ENCODE measurements at places on chromosomes 16 and 17.

DNA sequence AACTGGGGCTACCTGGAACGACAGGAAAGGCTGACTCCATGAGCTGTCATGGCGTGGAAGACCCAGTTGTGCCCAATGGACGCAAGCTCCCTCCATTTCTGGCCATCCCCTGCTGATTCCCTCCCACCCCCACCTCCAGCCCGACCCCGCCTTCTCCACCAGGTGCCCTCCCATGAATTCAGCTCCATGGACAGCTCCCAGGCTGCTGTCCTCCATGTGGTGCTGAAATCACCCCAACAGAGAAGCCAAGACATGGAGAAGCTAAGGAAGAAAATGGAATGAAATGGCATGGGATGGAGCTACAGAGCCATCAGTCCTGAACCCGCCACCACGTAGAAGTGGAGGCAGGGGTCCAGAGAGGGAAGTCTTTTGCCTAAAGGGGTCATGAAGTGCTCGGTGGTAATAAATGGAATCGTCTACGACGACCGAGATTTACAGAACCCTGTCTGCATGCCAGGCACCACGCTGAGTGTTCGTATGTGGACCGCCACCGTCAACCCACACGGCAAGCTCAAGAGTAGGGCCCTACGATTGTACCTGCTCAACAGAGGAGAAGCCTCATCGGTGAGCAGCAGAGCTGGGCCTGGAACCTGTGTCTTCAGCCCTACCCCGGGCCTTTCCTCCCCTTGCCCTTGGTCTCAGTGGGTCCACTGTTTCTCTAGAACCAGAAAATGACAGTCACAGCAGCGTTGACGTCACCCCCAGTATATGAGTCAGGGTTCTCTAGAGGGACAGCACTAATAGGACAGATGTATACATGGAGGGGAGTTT lies 9.3 kb upstream of the ZC3H18 start:
- peak; percentile 67 for DNase-seq

DNA sequence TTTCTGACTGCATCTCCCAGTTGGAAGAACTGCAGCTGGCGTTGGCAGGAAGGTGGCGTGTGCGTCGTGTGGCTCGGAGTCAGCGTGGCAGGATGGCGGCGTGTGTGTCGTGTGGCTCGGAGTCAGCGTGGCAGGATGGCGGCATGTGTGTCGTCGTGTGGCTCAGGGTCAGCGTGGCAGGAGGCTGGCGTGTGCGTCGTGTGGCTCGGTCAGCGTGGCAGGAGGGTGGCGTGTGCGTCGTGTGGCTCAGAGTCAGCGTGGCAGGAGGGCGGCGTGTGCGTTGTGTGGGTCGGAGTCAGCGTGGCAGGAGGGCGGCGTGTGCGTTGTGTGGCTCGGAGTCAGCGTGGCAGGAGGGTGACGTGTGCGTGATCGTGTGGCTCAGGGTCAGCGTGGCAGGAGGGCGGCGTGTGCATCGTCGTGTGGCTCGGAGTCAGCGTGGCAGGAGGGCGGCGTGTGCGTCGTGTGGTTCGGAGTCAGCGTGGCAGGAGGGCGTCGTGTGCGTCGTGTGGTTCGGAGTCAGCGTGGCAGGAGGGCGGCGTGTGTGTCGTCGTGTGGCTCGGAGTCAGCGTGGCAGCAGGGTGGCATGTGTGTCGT lies 38.3 kb downstream of the ZNF750 start:
- no peak for DNase-seq

- DNase-seq, result peak; percentile 65
Observed at GRCh38 chr17:50210240-50211225, 9.1 kb upstream of the COL1A1 start.

DNA sequence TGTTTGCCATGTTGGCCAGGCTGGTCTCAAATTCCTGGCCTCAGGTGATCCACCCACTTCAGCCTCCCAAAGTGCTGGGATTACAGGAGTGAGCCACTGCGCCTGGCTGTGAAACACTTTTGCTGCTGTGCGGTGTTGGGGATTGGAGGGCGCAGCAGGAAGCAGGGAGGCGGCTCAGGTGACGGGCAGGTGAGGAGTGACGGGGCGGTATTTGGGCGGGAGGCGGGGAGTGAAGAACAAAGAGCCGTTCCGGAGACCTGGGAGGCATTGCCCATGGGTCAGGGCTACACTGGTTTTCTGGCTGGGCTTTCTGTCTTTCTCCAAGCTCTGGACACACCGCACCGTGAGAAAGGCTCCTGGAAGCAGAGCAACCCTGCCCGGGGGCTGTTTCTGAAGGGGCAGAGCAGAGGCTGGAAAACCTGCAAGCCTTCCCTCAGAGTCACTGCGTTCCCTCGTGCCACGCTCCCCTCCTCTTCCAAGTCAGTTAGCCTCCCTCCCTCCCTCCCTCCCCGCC lies 22.1 kb downstream of the CRISPLD2 start:
- peak; percentile 81 for DNase-seq

DNA sequence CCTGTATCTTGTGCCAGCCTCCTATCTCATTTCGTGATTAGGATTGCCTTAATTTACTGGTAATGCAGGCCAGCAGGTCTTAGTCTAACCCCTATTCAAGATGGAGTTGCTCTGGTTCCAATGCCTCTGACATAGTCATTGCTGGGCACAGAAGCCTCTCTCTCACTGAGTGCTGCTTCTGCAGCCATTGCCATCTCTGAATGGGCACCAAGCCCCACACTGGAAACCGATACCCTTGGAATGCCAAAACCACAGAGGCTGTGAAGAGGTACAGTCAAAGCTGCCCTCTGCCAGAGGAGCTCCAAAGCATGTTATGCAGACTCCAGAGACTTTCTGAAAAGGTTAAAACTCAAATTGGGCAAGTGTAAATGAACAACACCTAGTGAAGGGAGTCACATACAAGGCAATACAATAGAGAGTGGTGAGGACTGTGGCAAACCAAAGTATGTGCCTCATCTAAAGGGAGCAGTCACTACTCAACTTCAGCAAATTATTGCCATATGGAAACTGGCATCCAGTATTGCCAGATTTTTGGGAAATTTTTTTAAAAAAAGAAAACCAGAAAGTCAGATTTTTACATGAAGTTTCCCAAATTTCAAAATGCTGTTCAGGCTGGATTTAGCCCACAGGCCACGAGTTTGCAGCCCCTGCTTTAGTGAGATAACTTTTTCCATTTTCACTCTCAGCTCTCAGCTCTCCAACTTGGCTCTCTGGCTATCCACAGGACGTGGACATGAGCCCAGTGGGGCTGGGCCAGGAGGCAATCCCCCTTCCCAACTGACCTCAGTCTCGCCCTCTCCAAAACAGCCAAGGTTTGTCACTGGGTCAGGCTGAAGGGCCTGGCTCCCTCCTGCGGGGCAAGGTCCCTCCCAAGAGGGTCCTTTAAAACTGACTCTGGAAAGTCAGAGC lies 2.1 kb upstream of the MMP2 start:
- no peak for DNase-seq

GRCh38 chr16:30474074-30474452 lies 1.5 kb downstream of the ITGAL start:
- DNase-seq, result no peak

DNA sequence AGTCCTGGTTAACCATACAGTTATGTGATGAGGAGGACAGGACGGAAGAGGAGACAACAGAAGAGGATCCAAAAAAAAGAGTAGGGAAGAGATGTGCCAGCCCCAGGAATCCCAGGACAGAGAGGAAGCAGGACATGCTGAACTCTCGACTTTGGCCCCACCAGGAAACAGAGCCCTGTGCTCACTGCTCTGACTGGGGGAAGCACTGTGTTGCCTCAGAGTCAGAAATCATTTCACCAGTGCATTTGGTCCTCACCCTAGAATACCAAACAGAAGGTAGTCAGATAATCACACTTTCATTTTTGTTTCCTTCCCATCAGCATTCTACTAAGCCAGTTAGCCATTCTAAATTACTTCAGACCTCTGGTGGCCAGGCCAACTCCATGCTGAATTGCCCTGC lies 421.0 kb upstream of the CDH5 start:
- DNase-seq, result no peak

DNA sequence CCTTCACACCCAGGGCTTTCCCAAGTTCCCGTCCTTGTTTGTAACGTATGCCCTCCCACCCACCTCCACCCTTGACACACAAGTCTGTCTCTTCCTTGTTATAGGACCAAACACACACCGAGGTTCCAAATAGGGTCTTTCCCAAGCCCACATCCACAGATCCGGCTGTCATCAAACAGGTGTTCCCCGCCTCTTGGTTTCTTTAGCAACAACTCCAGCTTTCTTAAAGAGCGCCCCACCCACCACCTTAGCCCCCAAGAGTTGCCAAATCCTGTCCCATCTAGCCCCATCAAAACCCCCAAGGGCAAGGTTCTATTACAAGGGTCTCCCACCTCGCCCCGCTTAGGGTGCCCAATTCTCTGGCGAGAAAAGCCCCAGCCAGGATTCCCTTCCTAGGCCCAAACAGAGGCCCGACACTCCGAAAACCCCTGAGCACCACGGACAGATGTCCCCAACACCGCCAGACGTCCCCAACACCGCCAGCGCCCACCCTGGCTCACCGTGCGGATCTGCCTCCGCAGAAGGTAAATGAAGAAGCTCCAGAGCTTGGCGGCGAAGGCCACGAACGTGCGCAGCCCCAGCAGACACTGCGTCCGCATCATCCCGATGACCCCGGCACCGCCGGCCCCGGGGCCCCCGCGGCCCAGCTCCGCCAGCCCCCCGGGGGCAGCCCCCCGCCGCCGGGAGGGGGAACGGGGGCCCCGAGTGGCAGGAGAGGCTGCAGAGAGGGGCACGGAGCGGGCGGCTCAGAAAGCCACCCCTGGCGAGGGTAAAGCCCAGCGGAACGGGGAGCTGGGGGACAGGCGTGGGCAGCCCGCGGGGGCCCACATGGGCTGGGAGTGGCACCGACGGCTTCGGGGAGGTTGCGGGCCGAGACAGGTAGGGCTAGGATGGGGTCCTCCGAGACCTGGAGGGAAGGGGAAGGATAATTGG lies 573 bp downstream of the CTDNEP1 start:
- DNase-seq, result no peak

DNA sequence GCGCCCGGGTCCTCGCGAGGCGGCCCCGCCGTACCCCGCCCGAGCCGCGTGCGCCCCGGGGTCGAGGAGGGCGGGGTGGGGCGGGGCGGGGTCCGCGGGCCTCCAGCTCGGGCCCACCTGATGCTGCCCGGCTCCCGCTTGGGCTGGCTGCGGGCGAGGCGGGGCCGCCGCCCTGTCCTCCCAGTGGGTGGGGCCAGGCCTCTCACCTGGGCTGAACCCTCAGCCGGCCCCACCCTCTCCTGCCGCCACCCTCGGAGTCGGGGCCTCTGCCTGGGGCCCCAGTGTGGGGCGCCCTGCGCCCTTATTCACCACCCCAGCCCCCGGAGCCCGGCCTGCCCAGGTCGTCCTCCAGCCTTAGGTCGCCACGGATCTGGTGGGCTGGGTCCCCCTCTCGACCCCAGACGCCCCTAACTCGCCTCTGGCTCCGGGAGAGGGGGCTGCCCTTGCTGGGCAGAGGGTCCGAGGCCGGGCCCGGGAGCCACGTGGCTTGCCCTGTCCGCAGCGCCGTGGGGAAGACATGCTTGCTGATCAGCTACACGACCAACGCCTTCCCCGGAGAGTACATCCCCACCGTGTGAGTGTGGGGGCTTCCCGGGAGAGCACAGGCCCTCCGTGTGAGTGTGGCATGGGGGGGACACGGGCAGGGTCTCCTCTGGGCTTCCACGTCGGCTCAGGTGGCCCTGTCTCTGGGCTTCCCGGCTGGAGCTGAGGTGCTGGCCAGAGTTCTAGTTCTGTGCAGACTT lies 578 bp downstream of the RAC3 start:
- peak; percentile 76 for DNase-seq

DNA sequence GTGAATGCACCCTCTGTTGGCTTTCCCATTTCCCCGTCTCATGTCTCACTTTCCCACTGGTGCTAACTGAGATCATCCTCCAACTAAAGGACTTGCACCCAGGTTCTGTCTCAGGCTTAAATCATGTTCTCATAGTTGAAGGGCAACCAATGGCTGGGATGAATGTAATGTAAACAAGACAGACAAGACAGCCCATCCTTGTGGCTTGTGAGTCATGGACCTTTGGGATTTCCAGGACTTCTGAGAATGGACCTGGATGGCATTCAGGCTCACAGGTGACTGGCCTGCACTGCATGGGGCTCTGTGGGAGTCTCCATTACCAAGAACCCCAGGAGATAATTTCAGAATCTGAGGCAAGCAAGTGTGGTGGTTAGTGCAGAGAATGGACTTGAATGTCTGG lies 347.5 kb downstream of the HAPSTR1 start:
- DNase-seq, result no peak

DNA sequence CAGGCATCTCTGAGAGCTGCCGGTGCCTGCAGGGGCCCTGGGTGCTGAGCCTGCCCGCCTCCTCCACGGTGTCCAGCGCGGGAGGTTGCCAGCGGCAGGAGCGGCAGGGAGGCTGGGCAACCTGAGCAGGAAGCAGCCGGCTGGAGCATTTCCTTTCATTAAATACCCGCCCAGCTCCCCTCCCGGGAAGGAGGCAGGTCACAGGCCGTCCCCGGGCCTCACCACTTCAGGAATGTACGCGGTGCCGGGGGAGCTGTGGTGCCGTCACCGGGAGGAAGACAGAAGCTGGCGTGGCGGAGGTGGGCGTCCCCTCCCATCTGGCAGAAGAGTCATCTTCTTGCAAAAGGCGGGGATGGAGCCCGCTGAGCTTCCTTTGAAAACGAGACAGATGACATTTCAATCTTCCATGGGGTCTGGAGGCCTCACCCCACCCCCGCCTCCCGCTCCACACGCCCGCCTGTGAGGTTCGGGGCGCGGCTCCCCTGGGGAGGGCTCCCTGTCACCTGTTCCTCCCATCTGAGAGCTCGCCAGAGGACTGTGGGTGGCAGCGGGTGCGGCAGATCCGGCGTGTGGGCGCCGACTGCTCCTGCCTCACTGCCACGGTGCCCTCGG lies 16.0 kb downstream of the SOX8 start:
- DNase-seq, result peak; percentile 91

DNA sequence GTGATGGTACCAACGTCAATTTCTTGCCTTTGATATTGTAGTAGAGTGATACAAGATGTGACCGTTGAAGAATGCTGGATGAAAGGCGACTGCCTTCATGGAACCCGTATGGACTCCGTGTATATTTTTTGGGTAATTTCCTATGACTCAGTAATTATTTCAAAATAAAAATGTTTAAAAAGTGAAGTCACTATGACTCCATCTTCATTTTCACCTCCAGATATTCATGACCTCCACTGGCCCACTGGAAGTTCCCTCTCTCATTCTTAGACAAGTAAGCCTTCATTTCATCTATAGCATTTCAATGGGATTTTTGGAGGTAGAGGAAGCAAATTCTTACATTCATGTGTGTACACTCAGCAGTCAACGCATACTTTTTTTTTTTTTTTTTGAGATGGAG lies 111.8 kb upstream of the NUDT7 start:
- DNase-seq, result no peak

DNA sequence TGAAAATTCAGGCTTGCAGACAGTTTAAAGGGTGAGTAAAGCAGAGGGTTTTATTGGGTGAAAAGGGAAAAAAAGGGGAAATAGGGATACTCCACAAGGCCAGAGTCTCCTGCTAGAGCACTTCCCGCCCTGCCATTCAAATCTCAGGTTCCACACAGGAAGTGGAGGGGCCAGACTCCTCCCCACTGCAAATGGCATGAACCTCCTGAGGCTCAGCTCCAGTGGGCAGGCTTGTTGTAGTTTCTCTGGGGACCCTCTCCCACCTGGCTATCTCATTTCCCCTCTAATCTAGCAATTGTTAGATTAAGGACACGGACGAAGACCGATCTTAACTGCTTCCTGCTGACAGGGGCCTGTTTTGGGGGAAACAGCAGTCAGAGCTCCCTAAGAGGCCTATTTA lies 43.4 kb downstream of the TAOK1 start:
- DNase-seq, result peak; percentile 6

- DNase-seq, result peak; percentile 53
Observed at GRCh38 chr17:6639586-6640535, 650 bp downstream of the KIAA0753 start.
